Inflammatory macrophage (primary cell): ENCODE measurements at places on chromosomes 1 and 21.

- DNase-seq: no peak
Measured at GRCh38 chr1:32357614-32358013, 4.7 kb downstream of the FAM229A start.

- no peak for DNase-seq
Measured at GRCh38 chr1:218702775-218703174, 357.6 kb downstream of the TGFB2 start.

- peak; percentile 54 for DNase-seq
Measured at GRCh38 chr1:26555550-26555981, 26.0 kb downstream of the RPS6KA1 start.

- no peak for DNase-seq
Measured at GRCh38 chr1:73839922-73840321, 358.1 kb downstream of the LRRIQ3 start.

DNA sequence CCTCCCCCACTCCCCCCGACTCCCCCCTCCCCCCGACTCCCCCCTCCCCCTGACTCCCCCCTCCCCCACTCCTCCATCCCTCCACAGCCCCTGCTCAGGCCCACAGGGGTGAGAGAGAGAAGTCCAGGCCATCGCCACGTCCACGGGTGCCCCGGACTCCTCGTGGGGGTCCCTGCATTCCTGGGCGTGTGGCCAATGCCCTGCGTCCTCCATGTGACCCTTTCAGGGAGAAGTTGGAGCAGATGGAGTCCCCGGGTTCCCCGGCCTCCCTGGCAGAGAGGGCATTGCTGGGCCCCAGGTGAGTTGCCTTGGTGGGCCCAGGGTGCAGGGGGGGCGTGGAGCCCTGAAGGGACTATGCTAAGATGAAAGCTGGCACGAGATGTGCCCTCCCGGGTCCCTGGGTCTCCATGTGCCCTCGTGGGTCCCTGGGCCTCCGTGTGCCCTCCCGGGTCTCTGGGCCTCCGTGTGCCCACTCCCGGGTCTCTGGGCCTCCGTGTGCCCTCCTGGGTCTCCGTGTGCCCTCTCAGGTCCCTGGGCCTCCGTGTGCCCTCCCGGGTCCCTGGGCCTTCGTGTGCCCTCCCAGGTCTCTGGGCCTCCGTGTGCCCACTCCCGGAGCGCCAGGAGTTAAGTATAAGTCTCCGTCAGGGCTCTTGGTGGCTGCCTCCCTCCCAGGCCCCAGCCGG lies 52.0 kb downstream of the SLC19A1 start:
- DNase-seq: no peak

DNA sequence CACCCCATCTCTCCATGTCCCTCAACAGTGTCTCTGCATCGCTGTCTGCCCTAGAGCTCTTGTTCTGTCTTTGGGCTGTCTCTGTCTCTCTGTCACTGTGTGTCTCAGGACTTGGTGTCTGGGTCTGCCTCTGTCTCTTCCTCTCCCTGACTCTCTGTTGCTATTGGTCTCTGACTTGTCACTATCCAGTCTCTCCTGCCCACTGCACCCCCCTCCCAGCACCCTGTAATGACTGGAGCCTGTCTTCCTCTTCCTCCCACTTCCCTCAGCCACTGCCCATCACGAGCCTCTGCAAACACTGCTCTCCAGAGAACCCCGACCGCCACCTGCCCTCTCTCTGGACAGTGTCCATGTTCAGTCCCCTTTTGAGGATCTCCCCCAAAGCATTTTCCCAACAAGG lies 12.1 kb downstream of the PEAR1 start:
- peak; percentile 78 for DNase-seq

GRCh38 chr1:26701266-26701994 lies 5.6 kb downstream of the ARID1A start:
- DNase-seq: no peak

GRCh38 chr21:41813226-41813625 lies 46.4 kb upstream of the RIPK4 start:
- no peak for DNase-seq

DNA sequence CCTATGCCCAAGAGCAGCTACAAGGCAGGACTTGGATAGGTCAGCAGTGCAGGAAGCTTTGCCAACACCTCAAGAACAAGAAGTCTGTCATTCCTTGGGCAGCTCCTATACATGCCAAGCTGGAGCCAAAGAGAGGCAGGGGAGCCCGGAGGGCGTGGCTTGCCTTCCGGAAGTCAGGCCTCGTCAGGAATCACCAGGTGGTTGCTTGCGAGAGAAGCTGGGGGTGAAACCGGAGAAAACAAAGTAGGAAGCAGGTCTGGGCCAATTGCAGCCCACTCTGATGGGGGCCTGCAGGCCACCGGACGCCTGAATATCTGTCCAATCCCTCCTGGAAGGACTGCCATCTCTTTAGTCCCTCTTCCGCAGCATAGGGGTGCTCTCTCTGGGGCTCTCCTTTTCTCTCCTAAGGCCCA lies 794 bp upstream of the FAM76A start:
- DNase-seq: no peak

DNA sequence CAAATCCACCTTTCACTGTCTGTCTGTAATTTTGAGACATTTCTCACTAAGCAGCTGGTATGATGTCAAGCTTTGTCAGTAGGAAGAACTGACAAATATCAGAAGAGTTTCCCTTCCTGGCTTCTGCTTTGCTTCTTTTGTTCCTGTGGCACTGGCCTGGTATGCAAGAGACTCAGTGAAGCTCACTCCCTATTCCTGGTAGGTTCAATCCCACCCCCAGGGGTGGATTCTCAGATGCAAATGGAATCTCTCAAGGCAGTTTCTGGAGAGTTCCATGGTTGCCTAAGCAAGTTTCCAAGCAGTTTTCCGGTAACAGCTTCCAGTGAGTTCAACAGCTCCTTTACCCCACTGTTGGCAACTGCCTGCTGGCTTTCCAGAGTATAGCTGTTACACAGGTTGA lies 683.4 kb downstream of the PTPRC start:
- DNase-seq: no peak

DNA sequence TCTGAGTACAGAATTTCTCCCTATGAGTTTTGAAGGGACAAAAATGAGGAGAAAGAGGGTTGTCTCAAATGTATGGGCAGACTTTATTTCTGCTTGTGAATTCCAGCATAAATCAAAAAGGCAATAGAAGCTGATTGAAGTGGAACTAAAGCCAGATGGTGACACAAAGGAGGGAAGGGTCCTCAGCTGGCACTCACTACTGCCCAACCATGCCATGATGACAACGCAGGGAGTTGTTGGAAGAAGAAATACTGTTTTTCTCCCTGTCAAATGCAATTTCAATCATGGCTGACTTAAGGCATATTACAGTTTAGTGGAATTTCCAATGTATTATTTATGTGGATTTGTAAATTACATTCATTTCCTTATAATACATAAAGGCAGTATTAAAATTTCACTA lies 805.8 kb downstream of the ADGRL2 start:
- no peak for DNase-seq

DNA sequence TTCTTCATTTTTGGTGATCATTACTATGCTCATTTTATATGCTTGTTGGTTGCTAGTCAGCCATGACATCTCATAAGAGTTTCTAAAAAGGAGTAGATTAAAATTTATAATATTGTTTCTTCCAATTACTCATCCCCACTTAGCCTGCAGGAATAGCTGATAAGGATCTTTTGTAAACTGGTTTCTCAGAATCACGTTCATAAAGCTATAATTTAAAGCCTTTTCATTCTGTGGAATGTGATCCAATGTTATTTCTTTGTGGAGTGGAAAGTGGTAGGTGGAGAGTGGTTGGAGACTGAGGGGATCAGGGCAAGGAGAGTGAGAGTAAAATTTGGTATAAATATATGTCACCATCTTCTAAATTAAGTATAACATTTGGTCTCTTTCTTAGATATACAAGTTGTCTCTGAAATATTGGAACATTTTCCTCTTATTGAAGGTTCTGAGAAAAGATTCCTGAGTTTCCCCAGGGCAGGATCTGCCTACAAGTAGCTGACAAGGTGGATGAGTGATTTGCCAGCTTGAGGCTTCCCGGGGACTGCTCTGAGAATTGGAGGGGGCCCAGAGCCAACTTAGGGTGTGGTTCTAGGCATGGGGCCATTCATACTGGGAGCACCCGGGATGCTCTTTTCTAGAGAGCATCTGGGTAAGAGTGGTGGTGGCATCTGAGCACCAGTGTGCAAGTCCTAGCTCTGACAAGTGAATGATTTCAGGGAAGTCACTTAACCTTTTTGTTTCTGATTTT lies 116.4 kb downstream of the TBX19 start:
- DNase-seq: no peak

DNA sequence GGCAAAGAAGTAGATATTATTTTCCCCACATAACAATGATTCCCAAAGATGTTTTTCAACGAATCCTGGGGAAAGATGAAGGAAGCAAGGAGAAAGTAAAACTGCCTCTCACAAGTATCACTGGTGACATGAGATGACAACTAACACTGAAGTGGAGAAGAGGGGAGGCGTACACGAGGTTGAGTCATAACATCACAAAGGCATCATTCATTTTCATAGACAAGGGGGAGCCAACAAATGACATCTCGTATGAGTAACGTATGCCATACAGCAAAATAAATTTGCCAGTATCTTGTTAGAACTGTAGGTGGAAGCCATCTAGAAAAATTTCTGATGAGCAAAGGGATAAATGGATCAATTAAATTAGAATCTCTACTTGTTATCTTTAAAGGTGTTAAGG lies 56.6 kb downstream of the ATP1B1 start:
- no peak for DNase-seq

GRCh38 chr1:114219172-114219868 lies 65.7 kb upstream of the SYT6 start:
- DNase-seq: no peak

DNA sequence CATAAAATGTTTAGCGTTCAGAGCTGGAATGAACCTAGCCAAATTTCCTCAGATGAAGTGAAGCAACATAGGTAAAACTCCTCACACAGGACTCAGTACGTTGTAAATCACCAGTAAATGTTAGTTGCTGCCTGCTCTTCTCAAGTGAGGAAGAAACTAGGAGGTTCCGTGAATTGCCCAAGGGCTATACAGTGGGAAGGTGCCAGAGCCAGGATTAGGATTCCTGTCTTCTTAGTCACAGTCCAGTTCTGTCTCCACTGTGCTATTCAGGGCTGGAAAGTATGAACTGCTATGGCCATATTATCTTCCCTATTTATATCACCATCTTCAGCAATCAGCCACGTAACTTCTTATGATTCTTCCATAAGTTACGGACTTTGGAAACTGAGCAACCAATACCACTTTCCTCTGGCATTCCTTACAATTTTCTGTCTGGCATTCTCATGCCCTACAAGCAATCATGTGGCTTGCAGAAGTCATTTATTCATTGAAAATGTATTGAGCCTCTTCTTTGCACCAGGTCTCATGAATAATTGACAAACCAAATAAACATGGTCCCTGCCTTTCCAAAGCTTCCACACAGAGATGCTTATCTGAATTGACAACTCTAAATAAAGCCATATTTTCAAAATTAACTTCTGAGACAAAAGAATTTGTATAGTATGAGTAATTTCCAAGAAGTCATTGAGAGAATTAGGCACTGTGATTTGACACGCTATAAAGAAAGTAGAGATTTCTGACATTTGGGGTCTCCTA lies 271.6 kb upstream of the SGIP1 start:
- no peak for DNase-seq

GRCh38 chr21:44800103-44800502 lies 1.5 kb downstream of the UBE2G2 start:
- no peak for DNase-seq

GRCh38 chr1:202207292-202207691 lies 13.7 kb downstream of the LGR6 start:
- no peak for DNase-seq

DNA sequence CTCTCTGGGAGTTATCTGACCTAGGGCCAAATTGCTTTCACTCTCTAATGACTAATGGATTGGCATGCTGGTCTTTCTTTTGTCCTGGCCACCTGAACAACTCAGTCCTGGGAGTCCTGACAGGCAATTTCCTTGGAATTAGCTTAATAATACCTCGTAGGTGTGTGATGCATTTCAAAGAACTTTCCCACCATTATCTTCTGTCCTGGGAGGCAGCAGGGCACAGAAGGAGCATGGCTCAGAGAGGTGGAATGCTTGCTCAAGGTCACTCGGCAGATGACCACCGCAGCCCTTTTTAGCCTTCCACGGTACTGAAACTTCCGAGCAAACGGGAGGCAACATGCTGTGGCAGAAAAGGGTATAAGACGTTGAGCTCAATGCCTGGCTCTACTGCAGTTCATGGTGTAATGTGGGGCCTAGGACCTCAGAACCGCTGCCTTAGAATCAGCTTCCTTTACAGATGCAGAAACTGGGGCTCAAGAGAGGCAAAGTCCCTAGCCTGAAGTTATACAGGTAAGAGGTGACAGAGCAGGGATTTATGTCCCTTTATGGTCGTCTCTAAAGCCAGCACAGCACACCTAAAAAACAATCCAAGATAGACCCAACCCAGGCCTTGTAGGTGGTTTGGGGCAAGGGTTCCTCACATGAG lies 3.2 kb downstream of the ID3 start:
- DNase-seq: no peak

- no peak for DNase-seq
Measured at GRCh38 chr21:46151989-46152926, 3.1 kb downstream of the FTCD start.

- DNase-seq: no peak
Measured at GRCh38 chr1:89260042-89260441, 12.6 kb downstream of the GBP5 start.

- no peak for DNase-seq
Measured at GRCh38 chr1:238753252-238753651, 633.1 kb upstream of the CHRM3 start.

DNA sequence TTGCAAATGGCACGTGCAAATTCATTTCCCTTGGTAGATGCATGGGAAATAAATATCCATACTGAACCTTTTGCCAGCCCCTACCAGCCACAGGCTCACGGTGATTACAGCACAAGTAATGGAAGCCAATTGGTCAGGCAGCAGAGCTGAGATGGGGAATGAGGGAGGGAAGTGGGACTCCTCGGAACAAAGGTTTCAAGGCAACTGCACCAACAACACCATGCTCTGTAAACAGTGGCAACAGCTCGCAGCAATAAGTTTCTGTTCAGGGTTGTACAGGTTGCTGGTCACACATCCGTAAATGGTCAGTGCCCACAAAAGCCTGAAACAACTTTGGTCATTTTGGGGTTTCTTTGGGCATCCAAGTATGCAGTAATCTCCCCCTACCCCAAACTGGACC lies 62.7 kb upstream of the LPGAT1 start:
- DNase-seq: no peak

DNA sequence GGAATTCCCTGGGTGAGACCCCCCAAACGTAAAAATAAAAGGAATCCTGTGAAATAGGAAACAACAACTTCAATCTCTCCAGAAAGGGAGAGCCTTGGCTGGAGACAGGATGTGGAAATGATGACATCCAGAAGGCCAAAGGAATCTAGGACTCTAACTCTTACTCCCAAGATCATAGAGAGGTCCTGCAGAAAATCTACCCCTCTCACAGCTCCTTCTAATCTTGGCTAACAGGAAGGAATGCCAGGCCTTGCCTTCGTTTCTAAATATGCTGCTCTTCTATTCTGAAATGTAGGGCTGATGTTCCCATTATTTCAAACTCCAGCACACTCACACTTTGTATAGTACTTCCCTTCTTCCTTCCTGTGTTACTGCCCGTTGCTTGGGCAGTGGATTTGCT lies 40.7 kb downstream of the ARHGEF11 start:
- no peak for DNase-seq
